ENCODE measurements at places on chromosomes 12 and 14. TPM values are rescaled to one million over a fixed set of nuclear protein-coding genes. Genes with fewer than 3 reads are reported as not detected.

DNA sequence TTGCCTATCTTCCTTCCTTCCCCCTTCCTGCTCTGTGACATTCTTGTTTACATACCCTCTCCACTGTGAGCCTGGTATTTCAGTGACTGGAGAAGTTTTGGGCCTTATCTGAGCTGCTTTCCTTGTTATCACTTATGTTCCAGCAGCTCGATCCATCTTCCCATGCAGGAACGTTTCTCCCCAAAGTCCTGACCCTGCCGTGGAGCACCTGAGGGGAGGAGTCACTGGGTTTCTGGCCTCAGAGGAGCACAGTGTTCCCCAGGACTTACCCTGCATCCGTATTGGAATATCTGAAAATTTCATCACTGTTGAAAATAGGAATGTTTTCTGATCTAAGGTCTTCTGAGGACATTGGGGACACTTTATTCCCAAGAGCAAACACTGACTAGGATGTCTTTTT lies 141.8 kb downstream of the CACNA1C start:
- no peaks in the 10 kb centered on the region for H3K36me3 ChIP-seq
- DNase-seq, result no peak
- no peaks in the 10 kb centered on the region for H3K27me3 ChIP-seq

DNA sequence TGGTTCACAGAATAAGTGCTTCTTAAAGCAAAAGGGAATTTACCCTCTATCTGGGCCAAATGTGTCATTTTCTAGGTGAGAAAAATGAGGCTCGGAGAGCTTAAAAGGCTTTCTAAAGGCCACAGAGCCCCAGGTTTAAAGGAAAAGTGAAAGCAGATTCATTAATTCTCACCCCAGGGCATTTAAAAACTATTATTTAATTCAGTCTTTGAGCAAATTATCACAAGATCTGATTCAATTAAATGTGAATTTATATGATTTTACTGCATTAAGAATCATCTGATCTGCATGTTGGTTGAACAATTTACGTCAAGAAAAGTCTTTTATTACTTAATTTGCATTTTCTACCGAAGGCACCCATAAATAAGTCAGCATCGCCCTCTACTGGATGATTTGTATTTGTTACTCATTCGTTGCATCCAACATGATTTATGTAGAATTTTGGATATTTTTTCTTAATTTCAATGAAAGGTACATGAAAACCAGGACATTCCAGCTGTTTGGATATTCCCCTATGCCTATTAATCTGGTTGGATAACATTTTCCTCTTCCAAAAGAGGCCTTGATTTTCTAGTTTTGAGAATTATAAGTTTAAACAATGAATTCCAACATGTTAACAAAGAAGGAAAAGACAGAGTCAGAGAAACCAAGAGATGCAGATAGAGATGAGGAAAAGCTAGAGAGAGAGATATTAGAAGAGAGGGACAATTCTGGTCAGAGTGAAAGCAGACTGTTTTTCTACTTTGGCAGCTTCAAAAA lies 19.1 kb upstream of the DHRS7 start:
- no peaks in the 10 kb centered on the region for H3K36me3 ChIP-seq
- no peaks in the 10 kb centered on the region for H3K27me3 ChIP-seq
- no peaks in the 10 kb centered on the region for H3K4me1 ChIP-seq
- DNase-seq, result no peak
- H3K27ac ChIP-seq, result no peak overlapping the region
- H3K4me3 ChIP-seq, result peak overlapping the region; percentile 38

The SSPN gene
- total RNA-seq, result 0.72 TPM

The DDX47 gene
- total RNA-seq, result 78.2 TPM

- H3K4me3 ChIP-seq, result peak overlapping the region; percentile 96
- H3K27ac ChIP-seq, result no peak overlapping the region
- H3K27me3 ChIP-seq, result no peaks in the 10 kb centered on the region
- peak; percentile 81 for DNase-seq
- H3K4me1 ChIP-seq, result peaks cover 19% of the 10 kb centered on the region
Measured at GRCh38 chr12:52903855-52904508, 894 bp downstream of the KRT8 start.

DNA sequence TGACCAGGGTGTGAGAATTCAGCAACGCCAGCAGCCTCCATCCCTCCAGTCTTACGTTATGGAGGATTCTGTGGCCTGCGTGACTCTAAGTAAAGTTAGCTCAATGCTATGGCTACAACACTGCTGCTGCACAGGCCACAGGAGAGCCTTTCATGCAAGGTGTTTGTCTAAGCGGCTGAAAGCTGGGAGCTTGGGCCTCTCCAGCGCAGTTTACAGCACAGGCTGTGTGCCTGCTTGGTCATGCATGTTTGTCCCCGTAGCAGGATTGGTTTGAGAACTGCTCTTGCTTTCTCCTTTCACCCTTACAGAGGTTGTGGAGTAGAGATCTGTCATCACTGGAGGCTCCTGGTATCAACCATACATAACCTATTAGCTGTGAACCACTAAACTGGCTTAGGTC lies 113.1 kb upstream of the TMCC3 start:
- no peak overlapping the region for H3K4me3 ChIP-seq
- no peak overlapping the region for H3K27ac ChIP-seq
- H3K36me3 ChIP-seq, result no peaks in the 10 kb centered on the region
- DNase-seq, result no peak
